ENCODE measurements at places on chromosomes 16 and 17.

GRCh38 chr17:37494401-37494831, 4.7 kb downstream of the DUSP14 start:
- DNase-seq: no peak

- DNase-seq: no peak
Measured at GRCh38 chr16:49816875-49817274, 39.0 kb downstream of the ZNF423 start.

DNA sequence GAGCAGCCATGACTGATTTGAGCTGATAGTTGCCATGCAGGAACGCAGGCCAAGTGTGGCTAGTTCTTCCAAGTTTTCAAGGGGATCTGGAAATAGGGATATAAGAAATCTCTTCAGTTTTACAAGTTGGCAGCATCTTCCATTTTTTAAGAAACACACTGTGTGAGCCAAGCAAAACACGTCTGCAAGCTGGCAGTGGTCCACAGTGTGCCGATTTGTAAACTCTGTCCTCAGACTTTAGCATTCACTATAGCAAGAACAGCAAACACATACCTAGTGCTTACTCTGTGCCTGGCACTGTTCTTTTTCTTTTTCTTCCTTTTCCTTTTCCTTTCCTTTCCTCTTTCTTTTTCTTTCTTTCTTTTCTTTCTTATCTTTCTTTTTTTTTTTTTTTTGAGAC, 2.9 kb downstream of the ORAI3 start:
- DNase-seq: no peak

DNA sequence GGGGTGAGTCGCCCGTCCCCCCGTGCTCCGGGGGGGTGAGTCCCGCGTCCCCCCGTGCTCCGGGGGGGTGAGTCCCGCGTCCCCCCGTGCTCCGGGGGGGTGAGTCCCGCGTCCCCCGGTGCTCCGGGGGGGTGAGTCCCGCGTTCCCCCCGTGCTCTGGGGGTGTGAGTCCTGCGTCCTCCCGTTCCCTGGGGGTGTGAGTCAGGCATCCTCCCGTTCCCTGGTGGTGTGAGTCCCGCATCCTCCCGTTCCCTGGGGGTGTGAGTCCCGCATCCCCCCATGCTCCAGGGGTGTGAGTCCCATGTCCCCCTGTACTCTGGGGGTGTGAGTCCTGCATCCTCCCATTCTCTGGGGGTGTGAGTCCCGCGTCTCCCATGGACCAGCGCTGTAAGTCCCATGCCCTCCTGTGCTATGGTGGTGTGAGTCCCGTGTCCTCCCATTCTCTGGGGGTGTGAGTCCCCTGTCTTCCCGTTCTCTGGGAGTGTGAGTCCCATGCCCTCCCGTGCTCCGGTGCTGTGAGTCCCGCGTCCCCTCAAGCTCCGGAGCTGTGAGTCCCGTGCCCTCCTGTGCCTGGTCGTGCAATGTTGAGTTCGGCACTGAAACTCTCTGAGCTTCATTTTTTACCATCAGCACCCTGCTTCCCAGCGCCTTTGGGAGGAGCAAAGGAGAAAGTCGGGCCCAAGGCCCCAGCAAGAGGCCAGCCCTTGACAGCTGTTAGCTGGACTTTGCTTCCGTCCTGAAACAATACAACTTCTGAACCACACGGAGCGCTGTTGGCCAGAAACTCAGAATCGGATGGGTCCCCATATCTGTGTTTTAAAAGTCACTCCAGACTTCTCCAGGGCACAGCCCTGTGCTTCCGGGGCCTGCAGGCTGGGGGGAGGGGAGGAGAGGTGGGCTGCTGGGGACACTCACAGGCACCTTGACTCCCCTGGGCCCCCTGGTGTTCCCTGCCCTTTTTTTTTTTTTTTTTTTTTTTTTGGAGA, 11.5 kb upstream of the ZC3H18 start:
- peak; percentile 51 for DNase-seq

DNA sequence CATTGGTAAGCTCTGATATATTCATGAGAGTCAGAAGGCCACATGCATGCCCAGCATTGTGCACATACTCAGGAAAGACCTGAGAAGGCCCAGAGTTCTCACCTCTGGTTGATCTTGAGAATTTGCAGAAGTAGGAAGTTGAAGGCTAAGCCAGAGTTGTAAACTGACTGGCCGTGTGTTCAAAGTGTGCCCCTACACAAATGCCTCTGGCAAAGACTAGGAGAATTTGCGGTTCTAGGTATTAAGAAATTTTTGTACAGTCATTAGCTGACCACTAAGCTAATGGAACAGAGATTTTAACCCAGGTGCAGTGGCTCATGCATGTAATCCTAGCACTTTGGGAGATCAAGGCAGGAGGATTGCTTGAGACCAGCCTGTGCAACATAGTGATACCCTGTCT, 25.0 kb downstream of the FBXL20 start:
- DNase-seq: peak; percentile 63

- DNase-seq: no peak
Measured at GRCh38 chr17:78652024-78652423, 74.8 kb upstream of the DNAH17 start.

DNA sequence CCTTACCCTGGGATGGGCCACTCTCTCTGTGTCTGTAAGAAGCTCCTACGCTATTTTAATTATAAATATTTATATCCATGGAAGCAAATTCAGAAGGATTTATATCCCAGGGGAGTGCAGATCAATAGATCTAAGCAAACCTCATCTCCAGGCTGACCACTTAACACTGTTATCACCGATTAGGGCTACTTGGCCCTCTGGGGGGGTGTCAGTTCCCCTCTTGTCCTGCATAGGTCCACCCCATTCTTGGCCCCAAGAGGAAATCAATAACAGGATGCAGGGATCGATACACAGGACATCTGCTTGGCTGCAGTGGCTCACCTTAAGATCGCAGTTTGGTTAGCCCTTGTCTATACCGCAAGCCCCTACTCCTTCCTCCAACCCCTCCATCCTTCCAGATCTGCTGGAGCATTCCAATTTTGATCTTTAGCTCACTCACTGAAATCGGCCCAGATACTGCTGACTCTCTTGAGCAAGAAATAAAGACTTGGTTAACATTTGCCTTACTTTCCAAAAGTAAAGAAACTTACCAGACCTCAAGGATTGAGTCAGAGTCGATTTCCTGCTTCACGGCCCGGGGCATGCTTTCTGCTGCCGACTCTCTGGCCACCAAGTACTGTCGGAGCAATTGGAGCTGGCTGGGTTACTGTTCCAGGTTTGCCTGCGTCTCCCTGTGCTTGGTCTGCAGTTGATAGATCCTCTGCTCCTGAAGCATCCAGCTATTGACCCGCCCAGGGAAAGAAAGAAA, 112.3 kb upstream of the PMFBP1 start:
- peak; percentile 6 for DNase-seq

GRCh38 chr17:1197379-1197778, 17.6 kb upstream of the ABR start:
- DNase-seq: peak; percentile 99

DNA sequence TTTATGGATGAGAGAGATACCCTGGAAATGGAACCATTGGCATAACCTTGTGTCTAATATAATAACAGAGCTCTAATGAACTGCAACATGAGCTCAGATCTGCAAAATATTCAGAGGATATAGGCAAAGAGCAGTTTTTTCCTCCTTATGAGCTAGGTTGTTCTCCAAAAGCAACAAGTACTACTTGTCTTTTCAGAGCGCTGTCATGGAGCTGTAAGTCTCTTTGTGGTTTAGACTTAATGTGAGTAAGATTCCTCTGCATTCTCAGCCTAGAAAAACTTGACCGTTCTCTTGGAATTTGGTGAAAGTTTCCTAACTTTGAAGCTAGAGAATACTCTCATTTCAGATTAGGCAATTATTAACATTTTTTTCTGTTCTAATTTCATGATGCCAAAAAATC, 85.2 kb downstream of the FTO start:
- peak; percentile 9 for DNase-seq

DNA sequence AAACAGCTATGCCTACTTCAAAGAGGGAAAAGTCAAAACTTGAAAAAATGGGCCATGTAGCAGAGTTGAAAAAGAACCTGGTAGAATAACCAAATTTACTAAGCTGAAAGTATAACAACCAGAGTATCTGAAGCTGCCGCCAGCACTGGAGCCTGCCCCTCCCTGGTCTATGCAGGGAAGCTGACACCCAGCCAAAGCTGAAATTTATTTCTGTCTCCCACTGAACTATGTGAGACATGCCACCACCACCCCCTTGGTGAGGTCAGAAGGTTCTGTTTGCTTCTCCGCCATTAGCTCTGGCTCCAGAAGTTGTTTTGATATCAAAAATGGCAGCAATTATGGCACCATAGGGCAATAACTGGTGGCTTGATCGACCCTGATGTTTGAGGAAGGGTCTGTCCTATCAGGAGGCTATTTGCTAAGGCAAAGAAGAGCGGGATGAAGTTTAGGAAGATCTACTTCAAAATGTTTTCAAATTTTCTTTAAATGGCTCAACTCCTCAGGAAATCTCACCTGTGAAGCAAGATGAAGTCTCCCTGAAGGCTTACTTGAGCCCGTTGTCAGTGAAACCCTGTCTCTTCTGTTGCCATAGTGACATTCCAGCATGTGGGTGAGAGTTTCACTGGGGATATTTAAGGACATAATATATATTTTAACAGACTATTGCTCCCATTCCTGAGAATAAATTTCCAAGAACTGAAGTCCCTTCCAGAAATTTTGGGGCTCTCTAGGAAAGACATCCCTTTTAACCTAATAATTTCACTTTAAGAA, 122.0 kb downstream of the COPRS start:
- no peak for DNase-seq

- peak; percentile 43 for DNase-seq
Measured at GRCh38 chr16:85275533-85276249, 163.4 kb upstream of the CIBAR2 start.

DNA sequence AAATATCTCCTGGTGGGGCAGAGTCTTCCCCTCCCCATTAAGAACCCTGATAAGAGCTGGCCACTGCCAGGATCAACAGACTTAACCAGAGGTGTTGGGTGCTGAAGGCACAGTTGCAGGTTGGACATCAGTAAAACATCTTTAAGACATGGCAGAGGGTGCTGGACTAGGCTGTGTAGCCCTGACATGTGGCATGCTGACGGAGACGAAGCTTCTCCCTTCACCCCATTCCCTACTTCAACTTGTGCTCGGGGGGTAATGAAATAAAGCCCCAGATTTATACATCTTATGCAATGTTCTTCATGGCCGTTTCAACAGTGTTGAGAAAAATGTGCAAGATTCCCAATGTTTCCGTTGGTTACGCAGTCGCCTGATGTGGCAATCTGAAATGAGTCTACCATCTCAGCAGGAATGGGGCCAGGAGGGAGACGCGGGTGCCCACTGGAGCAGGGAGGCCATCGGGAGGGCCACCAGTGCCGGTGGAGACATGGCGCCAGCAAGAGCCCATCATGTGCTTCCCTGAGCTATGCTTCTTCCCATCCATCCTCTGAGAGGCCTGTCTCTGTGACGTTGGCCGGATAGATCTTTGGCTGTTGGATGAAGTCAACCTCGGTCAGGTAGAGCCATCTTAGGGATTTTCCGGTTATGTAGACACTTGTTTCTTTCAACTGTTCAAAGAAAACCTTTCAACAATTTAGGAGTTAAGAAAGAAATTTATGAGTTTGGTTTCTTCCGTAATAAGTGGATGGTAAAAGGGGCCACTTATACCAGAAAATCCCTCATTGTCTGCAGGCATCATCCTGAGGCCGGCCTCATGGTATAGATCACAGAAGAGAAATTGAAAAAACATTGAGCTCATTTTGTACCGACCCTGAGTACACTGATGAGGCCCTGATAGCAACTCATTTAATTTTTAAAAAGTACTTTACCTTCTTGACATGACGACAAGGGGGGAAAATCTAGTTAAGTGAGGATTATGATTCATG, 6.4 kb downstream of the IRF8 start:
- DNase-seq: peak; percentile 31

DNA sequence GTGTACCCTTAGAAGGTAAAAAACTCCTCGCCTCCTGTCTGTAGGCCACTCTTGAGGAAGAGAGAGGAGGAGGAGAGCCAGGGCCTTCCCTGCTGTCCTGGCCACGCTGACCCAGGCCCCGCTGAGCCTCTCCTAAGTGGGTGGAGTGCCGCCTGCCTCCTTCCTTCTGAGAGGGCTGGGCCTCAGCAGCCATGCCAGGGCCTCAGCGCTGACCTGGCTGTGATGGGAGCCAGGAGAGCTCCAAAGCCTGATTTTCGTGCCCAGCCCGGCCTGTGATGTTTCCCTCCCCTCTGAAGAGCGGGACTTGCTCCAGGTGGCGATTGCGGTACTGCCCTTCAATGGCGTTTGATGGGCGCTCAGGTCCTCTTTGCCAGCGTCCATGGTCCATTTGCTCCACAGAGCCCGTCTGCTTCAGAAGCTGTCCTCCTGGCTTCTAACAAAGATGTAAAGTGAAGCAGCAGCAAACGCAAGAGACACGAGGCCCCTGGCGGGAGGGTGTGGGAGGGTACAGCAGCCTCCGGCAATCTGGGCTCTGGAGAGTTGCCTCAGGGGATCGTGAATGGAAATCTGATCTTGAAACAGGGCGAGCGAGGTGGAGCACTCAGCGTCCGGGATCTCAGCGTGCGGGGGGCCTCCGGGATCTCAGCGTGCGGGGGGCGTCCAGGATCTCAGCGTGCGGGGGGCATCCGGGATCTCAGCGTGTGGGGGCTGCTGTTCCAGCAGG, 93.5 kb downstream of the NPIPB11 start:
- DNase-seq: no peak

GRCh38 chr16:50247906-50248608, 18.3 kb upstream of the ADCY7 start:
- no peak for DNase-seq

DNA sequence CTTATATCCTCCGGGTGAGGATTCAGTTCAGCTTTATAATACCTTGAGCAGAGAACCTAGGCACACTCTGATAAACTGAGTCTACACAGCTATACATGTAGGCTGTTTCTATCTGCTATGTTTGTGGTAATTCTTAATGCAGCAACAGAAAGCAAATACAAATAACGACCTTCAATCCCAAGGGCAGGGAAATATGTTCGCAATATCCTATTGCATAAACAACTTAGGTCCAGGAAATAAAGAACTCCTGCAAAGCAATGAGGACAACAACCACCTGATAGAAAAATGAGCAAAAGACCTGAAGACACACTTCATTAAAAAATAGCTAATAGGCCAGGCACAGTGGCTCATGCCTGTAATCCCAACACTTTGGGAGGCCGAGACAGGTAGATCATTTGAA, 213.3 kb downstream of the CPPED1 start:
- no peak for DNase-seq

GRCh38 chr16:52515068-52515671, 31.8 kb downstream of the TOX3 start:
- no peak for DNase-seq

DNA sequence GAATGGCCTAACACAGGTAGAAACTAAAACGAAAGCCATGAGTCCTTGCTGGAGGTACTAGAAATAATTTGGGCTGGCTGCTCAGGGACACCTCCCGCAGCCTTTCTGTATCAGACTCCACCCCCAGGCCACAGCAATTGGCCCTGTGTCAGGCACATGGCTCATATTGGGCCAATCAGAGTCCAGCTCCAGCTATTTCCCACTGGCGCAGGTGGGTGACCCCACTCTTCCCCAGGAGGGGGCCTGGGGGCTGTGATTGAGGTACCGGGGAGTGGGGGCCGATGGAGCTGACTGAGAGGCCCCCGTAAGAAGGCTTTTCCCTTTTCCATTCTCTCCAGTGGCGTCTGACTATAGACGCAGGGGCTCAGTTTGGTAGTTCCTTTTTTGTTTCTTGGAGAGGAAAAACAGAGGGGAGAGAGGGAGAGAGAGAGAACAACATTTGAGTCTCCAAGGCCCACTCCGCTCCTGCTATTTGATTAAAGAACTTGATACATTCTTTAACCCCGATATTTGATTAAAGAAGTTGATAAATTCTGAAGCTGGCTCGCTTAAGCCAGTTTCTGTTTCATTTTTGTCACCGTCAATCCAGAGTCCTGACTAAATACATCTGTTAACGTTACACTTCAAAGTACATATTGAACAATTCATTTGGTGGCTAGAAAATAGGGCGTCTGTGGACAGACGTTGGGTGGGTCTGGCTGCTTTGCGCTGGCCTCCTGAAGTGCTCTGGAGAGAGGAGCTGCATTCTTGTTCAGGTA, 26.3 kb downstream of the FOXL1 start:
- DNase-seq: peak; percentile 6

Measured in MV-4-11 (cell line).